ENCODE measurements at places on chromosomes 5 and 9. TPM values are rescaled to one million over a fixed set of nuclear protein-coding genes. Genes with fewer than 3 reads are reported as not detected.

The OLFML2A gene
- polyA plus RNA-seq: 36.8 TPM

GRCh38 chr9:96318921-96319565, 17.1 kb upstream of the HSD17B3 start:
- no peak for DNase-seq

DNA sequence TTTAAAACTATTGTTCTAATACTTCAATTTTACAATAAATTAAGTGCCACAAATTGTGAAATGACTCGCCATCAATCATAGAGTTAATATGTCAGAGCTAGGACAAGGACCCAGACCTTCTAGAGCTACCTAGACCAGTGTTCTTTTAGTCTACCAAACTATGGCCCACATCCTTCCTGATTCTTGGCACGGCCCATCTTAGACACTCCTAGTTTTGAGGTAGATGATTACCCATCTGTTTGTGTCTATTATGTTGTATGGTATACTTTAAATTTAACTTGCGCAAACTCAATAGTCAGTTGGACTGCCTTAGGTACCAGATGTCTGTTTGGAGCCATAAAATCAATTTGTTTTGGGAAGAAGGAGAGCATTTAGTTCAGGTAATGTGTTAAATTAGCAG, 17.5 kb downstream of the CDC26 start:
- no peak for DNase-seq

The RPS14 gene
- polyA plus RNA-seq: 4,014 TPM

The NIM1K gene
- polyA plus RNA-seq: 1.3 TPM

GRCh38 chr9:69147041-69147834, 26.8 kb upstream of the TJP2 start:
- no peak for DNase-seq
